ENCODE measurements at places on chromosomes 11 and 22.

GRCh38 chr11:94790661-94791180, 22.6 kb downstream of the AMOTL1 start:
- no peak for DNase-seq

- DNase-seq: no peak
Measured at GRCh38 chr22:50222508-50222907, 21.7 kb downstream of the SELENOO start.

GRCh38 chr11:60332846-60333245, 5.8 kb downstream of the MS4A6E start:
- no peak for DNase-seq

DNA sequence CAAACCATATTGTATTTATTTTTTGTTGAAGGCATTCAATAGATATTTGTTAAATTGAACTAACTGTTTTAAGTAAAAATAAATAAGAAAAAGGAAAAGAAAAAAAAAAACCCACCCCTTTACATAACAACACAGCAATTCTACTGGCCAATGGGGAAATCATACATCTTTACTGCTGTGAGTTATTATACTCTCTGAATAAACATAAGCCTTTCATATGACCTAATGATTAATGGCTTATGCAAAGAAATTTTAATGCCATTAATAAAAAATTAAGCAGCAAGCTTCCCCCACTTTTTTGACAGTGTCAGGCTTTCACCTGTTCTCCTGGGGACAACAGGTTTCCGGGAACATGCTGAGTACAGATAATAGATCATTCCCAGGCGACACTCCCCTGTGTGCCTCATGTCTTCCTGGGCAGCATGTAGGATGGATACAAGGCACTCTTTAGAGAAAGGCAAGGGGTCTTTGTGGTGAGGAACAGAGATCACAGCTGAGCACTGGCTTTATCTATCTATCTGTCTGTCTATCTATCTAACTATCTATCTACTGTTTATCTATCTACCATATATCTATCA, 676.0 kb downstream of the NTM start:
- DNase-seq: no peak

GRCh38 chr11:126303623-126304456, at the start of gene DCPS:
TSS of gene DCPS (plus strand) at chr11:126304060. CDS start at chr11:126304081, 21 bp downstream.
- peak; percentile 94 for DNase-seq

- DNase-seq: no peak
Measured at GRCh38 chr11:66591175-66591574, 1.7 kb downstream of the CCDC87 start.

- DNase-seq: no peak
Measured at GRCh38 chr11:127693686-127694085, 693.1 kb upstream of the KIRREL3 start.

Measured in vagina (tissue), 2 donors.